ENCODE measurements at places on chromosomes 11 and 22. TPM values are rescaled to one million over a fixed set of nuclear protein-coding genes. Genes with fewer than 3 reads are reported as not detected.

- no peak for DNase-seq
These were observed 1.0 kb upstream of the PLAAT2 start for GRCh38 chr11:63564056-63564774.

- no peak for DNase-seq
These were observed 78.3 kb upstream of the RASSF10 start for GRCh38 chr11:12930850-12931249.

The LRRC4C gene
- not detected for total RNA-seq

The CDC42BPG gene
- 11.6 TPM for total RNA-seq

- DNase-seq, result no peak
These were observed 153.8 kb upstream of the E2F8 start for GRCh38 chr11:19394525-19395016.

GRCh38 chr22:35547987-35548721, 7.5 kb downstream of the RASD2 start:
- DNase-seq, result no peak

GRCh38 chr11:112410325-112410724, 149.7 kb upstream of the PLET1 start:
- peak; percentile 7 for DNase-seq

DNA sequence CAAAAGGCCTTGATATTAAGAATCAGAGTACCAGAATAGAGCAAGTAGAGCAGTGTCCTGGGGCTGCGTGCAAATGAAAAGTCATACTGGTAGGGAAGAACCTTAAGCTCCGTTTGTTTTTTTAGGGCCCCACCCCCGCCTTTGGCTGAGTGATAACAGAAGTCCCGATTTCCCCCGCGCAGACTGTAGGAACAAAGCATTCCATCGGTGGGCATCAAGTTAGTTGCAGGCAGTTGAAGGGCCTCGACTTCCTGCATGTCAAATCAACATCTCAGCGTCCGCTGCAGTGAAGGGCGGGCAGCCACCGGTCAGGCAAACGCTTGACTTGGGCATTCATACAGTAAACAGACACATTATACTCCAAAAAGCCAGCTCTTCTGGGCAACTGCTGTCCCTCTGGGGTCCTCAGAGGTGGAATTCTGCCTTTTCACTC, 11.7 kb downstream of the LRP4 start:
- no peak for DNase-seq

The TMEM45B gene
- 1.1 TPM for total RNA-seq
